Smooth muscle cell of the umbilical artery (primary cell): ENCODE measurements at places on chromosomes 4 and X. TPM values are rescaled to one million over a fixed set of nuclear protein-coding genes. Genes with fewer than 3 reads are reported as not detected.

TCP11X2 gene
- not detected in 2 replicates for total RNA-seq

TRAPPC11 gene
- 66.2 and 70.9 TPM in 2 replicates for total RNA-seq

ZNF732 gene
- 0.30 and 0.32 TPM in 2 replicates for total RNA-seq

FGA gene
- total RNA-seq: not detected in 2 replicates

POLN gene
- 5.3 TPM in 2 replicates for total RNA-seq

RS1 gene
- not detected in 2 replicates for total RNA-seq

MEPE gene
- not detected in 2 replicates for total RNA-seq

CHIC2 gene
- 52.3 and 57.3 TPM in 2 replicates for total RNA-seq

CXCL11 gene
- total RNA-seq: not detected in 2 replicates

ZNF518B gene
- total RNA-seq: 37.4 and 39.5 TPM in 2 replicates

SPON2 gene
- total RNA-seq: 55.5 and 911 TPM in 2 replicates

FGFBP1 gene
- total RNA-seq: not detected in 2 replicates

GASK1B gene
- total RNA-seq: 103 and 160 TPM in 2 replicates

CXCL1 gene
- 69.7 and 261 TPM in 2 replicates for total RNA-seq

PHEX gene
- total RNA-seq: under 0.01 and 0.37 TPM in 2 replicates

RAB9A gene
- 16.2 and 29.4 TPM in 2 replicates for total RNA-seq

SULT1E1 gene
- total RNA-seq: 7.5 and 9.2 TPM in 2 replicates

INPP4B gene
- total RNA-seq: 4.5 and 9.7 TPM in 2 replicates

CT45A3 gene
- total RNA-seq: not detected in 2 replicates

GNRHR gene
- total RNA-seq: not detected in 2 replicates

CACNA1F gene
- total RNA-seq: not detected in 2 replicates

ZCCHC18 gene
- total RNA-seq: 0.30 and 0.88 TPM in 2 replicates

GLOD5 gene
- total RNA-seq: not detected in 2 replicates

RNF212 gene
- total RNA-seq: 0.92 and 1.8 TPM in 2 replicates

CENPVL3 gene
- total RNA-seq: not detected in 2 replicates

FSTL5 gene
- 0.05 and 0.30 TPM in 2 replicates for total RNA-seq

SSX2B gene
- not detected in 2 replicates for total RNA-seq

BEX5 gene
- total RNA-seq: not detected in 2 replicates

GIMD1 gene
- not detected in 2 replicates for total RNA-seq

POU3F4 gene
- total RNA-seq: not detected in 2 replicates

MGAT4D gene
- total RNA-seq: not detected in 2 replicates

KDM6A gene
- total RNA-seq: 18.6 and 24.9 TPM in 2 replicates

ARX gene
- total RNA-seq: not detected in 2 replicates

ADGRG2 gene
- total RNA-seq: not detected in 2 replicates

HOPX gene
- total RNA-seq: 0.14 TPM in 1 of 2 replicates, not detected in the other

TMPRSS11B gene
- total RNA-seq: not detected in 2 replicates

FAM53A gene
- total RNA-seq: 1.4 and 3.0 TPM in 2 replicates

TRIM75 gene
- not detected in 2 replicates for total RNA-seq

COL4A6 gene
- total RNA-seq: 9.8 and 17.7 TPM in 2 replicates

F11 gene
- total RNA-seq: not detected in 2 replicates

C4orf50 gene
- not detected in 2 replicates for total RNA-seq

TMEM31 gene
- total RNA-seq: not detected in 2 replicates

ADAM29 gene
- not detected in 2 replicates for total RNA-seq

SPANXA1 gene
- not detected in 2 replicates for total RNA-seq

XK gene
- total RNA-seq: under 0.01 and 0.05 TPM in 2 replicates

ARL13A gene
- total RNA-seq: not detected in 2 replicates

CTAG2 gene
- 0.65 and 3.3 TPM in 2 replicates for total RNA-seq

PPM1K gene
- 19.6 and 26.0 TPM in 2 replicates for total RNA-seq

RAB39B gene
- 0.69 and 1.5 TPM in 2 replicates for total RNA-seq

TAF7L gene
- 0.59 and 0.65 TPM in 2 replicates for total RNA-seq

NRK gene
- 0.51 and 1.8 TPM in 2 replicates for total RNA-seq
